ENCODE measurements at places on chromosomes 16 and 17.

DNA sequence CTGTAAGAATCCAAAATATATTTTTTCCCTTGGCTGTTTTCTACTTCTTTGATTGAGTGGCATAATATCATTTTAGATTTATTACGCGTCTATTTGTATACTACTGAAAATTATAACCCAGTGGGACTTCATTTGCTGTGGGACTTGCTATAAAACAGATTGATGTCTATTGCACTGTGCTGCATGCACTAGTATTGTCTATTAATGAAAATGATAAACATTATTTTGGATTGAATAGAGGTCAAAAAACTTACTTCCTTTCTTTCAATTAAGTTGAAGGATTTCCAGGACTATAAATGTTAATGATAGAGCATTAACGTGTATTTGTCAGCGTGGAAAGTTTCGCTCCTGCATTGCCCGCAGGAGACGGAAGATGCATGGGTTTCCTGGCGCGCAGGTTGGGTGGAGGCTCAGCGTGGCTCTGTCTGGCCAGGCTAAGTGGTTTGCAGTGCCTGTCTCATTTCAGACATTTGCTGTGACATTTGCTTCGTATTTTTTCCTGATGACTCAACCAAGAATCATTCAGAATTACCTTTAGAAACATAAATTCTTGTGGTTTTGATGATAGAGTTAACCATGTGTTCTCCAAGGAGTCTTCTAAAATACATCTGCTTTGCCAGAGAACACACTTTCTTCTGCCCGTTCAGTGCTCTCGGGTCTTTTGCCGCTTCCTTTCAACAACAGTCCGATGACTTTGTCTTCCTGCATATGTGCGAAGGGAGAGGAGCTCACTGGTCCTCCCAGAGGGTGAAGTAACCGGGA, 216.7 kb downstream of the RPTOR start:
- peak; percentile 34 for DNase-seq

- DNase-seq = no peak
Measured at GRCh38 chr16:65312071-65312470, 190.2 kb upstream of the CDH11 start.

GRCh38 chr17:31491376-31492131, 100.1 kb downstream of the RAB11FIP4 start:
- DNase-seq = no peak

GRCh38 chr17:5843366-5844026, 226.7 kb upstream of the WSCD1 start:
- peak; percentile 58 for DNase-seq
